MV-4-11 (cell line): ENCODE measurements at places on chromosomes 11 and 22.

GRCh38 chr11:44627165-44627789, 61.8 kb downstream of the CD82 start:
- no peak for DNase-seq

GRCh38 chr11:95254131-95254704, 23.2 kb upstream of the SESN3 start:
- peak; percentile 94 for DNase-seq

DNA sequence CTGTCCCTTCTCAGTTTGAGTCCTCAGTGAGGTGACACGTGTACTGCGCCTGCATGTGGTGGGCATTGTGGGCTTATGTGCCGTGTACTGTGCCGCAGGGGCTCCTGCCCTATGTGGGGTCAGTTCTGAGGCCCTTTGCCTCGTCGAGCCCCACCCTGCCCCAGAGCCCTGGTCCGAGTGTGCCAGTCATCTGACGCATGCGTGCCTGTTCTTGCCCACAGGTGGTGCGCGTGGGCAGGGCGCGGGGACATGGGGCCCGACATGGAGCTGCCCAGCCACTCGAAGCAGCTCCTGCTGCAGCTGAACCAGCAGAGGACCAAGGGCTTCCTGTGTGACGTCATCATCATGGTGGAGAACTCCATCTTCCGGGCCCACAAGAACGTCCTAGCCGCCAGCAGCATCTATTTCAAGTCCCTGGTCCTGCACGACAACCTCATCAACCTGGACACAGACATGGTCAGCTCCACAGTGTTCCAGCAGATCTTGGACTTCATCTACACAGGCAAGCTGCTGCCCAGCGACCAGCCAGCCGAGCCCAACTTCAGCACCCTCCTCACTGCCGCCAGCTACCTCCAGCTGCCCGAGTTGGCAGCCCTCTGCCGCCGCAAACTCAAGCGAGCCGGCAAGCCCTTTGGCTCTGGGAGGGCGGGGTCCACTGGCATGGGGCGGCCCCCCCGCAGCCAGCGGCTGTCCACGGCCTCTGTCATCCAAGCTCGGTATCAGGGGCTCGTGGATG, 22.3 kb upstream of the TMEM191C start:
- DNase-seq, result no peak

DNA sequence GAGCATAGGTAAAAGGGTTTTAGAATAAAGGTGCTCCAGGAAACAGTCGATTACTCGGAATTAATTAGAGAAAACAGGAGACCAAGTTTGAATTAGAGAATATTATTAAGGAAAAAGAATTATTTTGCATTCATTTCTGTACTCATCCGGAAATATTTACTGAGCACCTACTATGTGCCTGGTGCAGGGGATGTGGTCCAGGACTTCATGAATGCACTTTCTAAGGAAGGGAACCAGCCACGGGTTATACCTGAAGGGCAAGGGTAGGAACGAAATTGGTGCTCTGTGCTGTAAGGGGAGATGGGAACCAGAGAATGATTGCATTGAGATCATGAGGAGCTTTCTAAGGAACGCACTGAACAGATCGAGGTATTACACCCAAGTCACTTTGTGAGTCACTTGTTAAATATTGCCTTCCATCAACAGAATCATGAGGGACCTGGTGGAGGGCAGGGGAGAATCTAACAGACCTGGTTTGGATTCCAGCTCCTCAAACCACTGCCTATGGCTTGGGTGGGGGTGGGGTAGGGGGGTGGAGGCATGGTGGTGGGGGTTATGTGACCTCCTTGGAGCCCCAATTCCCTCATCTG, 40.9 kb downstream of the C11orf96 start:
- DNase-seq, result no peak

DNA sequence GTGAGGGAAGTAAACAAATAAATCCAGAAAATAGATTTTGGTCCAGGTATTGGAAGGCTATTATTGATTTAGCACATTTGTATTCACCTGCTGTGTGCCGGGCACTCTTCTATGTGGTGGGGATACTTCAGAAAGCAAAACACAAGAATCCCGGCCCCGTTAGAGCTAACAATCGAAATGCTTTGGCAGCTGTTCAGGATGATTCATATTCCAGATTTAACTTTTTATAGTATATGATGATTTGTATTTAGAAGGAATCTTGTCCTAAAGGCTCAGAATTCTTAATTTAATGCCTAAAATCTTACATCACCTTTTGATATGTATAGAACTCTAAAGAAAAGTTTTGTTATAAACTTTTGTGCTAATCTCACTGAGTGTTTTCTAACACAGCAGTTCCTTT, 28.0 kb downstream of the ZC3H12C start:
- DNase-seq, result no peak

DNA sequence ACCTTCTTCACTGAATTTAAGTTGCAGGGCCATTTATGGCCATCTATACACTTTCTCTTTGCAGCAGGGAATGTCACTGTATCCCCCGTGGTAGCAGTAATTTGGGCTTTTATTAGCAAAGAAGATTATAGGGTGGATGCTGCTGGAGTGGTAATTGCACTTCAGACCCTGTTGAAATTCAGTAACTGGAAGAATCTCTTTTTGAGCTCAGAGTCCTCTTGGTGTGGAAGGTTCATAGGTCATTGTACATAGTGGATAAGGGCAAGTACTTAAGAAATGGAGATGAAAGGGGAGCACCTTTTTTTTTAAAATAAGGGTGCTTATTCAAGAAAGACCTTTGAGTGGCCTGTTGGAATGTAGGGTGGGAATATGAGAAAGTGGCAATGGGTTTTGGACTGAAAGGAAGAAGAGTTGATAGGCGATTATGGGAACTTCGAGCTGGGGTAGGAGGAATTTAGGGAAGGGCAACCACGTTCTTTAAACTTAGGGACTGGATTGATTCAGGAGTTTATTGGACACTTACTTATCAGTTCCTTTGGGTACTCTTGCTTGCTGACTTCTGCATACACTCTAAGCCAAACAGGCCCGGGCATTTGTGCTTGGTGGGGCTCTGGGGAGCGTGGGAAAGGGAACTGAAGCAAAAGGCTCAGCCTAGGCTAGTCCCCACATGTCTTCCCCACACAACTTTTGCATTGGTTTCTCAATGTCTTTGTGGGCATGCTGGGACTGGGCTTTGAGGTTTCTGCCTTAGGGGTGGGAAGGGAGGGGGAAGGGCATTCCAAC, 26.5 kb downstream of the CTNND1 start:
- peak; percentile 95 for DNase-seq

GRCh38 chr22:33447733-33448132, 389.6 kb upstream of the SYN3 start:
- no peak for DNase-seq

DNA sequence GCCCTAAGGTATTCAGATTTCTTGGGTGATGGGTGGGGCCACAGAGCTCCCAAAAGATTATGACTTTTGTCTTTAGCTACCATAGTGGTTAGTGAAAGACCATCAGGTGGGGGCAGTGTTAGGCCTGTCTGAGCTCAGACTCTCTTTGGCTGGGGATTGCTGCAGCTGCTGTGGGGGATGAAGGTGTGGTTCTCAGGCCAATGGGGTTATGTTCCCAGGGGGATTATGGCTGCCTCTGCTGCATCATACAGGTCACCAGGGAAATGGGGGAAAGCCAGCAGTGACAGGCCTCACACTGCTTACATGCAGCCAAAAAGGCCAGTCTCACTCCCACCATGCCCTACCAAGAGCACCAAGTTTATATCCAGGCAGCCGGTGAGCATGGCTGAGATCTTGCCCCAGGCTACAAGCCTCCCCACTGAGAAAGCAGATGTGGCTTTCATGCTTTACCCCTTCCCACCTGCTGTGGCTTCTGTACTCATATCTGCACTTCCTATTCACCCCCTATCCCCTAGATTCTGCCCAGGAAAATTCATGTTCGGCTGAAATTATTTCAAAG, 24.8 kb downstream of the CNTF start:
- DNase-seq, result no peak

DNA sequence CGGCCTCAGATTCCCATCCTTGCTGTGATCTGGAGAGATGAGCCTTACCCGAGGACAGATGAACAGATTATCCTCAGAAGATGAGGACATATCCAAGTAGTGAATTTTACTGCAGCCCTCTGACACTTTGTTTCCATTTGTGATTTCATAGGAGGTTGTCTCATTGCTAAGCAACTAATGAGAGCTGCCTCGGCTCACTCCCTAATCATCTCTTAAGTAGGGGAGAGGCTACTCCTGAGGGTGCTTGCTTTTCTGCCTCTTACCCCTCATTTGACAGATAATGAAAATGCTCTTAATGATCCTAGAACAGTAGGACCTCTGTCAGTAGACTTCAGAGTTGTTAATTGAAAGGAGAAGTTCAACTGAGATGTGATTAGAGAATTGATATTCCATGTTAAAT, 150.9 kb downstream of the TBC1D22A start:
- DNase-seq, result no peak

- DNase-seq, result no peak
Measured at GRCh38 chr11:88106666-88107065, 68.6 kb downstream of the RAB38 start.

DNA sequence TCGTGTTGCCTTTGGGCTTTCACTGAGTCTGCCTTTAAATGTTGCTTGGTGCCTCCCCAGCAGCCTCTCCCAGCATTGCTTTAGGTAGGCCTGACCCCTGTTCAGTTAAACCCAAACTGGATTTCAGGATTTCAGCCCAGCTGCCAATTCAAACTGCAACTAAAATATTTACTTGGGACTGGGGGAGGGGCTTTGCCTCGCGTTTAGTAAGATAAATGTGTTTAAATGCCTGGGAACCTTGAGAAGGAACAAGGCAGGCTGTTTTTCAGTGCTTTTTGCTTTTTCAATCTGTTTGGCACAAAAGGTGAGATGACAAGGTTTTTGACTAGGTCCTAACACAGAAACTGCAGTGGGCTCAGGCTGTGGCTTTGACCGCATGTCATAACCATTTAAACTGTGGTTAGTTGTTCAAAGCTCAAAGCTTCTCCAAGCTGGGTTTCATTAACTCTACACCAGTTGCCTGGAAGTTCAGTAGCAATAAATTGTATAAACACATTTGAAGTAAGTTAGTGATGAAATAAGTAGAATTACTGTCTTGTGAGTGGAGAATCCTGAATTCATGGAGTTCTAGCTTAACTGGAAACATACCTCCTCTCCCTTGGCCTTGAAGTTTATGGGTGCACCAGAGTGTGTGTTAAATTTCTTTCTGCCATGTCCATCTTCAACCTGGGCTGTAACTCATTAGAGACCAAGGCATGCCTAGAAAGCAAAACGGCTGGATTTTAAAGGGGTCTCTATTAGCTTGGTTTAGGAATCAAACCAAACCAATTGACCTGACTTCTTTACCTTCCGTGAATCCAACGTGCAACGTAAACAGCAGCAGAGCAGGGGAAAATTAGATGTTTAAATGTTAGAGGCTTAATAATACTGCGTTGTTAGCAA, 3.6 kb downstream of the PKNOX2 start:
- DNase-seq, result peak; percentile 63

DNA sequence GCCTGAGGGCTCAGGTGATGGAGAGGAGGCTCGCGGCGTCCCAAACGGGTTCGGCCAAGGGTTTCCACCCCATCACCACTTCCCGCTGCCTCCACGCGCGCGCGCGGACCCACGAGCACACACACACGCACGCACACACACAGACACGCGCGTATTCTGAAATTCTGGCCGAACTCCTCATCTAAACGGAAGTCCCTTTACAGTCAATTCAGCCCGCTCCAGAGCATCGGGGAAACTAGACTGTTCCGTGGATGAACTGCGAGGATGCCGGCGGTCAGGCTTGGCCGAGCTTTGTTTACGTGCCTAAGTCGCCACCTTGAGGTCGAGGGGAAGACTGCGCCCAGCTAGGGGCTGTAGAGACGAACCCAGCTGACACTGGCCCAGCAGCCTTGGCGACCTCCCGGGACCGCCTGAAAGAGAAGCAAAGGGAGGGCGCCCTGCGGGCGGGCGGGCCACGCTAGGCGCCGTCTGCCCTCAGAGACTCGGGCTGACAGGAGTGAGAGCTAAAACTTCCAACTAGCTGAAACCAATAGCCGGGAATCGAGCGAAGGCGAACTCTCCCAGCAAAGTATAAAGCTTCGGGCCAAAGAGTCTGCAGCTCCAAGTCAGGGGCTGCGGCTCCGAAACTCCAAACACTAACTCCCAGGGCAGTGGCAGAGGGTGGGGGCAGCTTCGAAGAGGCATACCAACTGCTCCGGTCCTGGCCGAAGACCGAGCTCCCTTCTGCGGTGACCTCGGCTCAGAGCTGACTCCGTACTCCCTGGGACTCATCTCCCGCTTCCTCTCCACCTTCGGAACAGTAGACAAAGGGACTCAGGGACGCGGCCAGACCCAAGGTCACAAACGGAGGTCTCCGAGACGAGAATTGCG, 124.7 kb upstream of the C11orf58 start:
- DNase-seq, result peak; percentile 68

- DNase-seq, result no peak
Measured at GRCh38 chr11:117585631-117586030, 211.4 kb downstream of the DSCAML1 start.

GRCh38 chr11:132746305-132746704, 786.0 kb downstream of the OPCML start:
- DNase-seq, result no peak

DNA sequence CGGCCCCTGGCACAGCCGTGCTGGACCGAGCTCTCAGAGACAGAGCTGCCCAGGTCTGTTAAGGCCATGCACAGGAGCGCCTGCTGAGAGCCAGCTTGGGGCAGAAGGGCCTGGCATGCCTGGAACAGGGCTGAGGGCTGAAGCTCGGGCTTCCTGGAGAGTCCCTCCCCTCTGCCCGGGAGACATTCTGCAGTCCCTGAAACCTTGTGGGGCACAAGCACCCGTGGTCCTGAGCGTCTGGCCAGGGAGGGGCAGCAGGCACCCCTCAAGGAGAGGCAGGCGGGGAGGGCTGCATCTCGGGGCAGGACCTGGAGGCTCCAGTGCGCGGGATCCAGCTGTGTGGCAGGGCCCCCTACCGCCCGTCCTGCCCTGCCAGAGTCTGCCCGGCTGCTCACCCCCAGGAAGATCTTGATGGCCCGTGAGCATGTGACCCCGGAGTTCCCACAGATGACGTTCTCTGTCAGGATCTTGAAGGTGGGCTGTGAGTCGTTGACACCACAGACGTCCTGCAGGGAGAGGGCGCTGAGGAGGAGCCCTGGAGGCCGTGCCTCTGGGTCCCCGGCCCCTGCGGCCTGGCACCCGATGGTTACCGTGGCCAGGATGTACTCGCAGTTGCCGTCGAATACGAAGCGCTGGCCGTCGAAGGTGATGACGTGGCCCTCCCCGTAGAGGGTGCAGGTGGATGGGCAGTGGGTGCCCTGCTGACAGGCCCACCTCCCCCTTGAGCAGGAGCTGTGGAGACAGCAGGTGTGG, 10.9 kb downstream of the MUC6 start:
- no peak for DNase-seq

GRCh38 chr11:120630122-120630521, 118.6 kb downstream of the GRIK4 start:
- DNase-seq, result no peak

- peak; percentile 51 for DNase-seq
Measured at GRCh38 chr22:22479999-22480532, 28.5 kb downstream of the ZNF280B start.
